NCI-H187 treated with DMSO at 0.1 percent for 48 hours (cell line): ENCODE measurements at places on chromosomes 11 and 22.

DNA sequence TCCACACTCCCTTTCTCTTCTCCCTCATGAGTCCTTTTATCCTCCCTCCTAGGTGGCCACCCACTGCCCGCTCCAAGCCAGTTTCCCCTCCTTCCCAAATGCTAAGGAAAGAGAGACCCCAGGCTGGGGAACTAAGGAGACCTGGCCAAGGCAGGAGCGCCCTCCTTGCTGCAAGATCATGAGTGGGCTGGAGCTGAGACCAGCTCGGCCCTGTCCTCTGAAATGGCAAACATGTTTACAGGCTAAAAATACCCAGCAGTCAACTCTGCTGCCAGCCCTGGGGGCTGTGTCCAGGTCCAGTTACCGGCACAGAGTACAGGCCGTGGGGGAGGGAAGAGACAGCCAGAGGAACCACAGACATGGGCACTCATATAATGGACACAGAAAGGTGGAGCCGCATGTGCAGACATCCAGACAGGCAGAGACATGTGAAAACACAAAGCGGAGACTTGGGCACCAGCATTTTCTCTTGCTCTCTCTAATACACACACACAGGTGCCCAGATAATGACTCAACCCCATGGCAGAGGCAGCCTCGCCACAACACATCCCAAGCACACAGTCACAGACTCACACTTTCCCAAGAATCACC, 1.2 kb upstream of the AHNAK start:
- DNase-seq = no peak

DNA sequence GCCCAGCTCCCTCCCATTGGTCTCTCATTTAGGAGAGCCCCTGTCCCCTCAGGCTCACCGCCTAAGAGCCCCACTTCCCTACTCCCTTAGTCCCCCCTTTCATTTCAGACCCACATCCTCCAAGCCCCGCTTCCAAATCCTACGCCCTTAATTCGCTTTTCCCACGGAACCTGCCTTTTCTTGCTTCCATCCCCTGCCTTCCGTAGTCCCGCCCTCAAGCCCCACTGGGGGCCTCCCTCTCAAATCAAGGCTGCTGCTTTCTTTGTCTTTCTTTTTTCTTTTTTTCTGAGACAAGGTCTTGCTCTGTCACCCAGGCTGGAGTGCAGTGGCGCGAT, 396 bp downstream of the CCDC157 start:
- no peak for DNase-seq

GRCh38 chr11:117058761-117059261, 39.4 kb downstream of the SIK3 start:
- DNase-seq = no peak

DNA sequence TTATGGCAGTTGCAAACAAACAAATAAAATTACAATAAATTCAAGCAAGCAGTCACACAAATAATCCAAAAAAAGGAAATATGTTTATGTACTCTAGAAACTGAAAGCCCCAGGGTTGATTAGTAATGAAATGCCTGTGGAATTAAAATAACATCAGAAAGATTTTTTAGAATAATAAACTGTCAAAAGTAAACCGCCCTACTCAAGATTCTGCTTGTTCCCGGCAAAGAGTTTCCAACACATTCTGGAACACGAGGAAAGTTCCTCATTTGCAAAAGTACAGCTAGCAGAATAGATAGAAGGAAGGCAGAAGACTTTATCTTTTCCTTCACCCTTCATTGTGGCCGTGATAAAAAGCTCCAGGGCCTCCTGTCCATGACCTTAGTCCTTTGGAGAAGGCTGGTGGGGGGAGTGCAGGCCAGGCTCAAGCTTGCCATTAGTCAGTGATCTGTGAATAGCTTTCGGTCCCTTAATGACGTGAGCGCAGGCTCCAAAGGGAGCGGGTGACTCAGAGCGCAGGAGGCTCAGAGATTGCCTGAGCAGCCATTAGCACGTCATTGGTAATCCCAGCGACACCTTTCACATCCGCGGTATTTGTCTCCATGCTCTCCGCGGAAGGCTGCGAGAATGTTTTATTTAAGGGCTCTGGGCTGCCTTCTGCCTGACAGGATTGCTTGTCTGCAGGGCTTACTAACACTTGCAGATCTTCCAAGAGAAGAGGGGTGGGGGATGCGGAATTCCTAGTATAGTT, 458.3 kb downstream of the METTL15 start:
- DNase-seq = no peak

- no peak for DNase-seq
These were observed 30.9 kb upstream of the PARVB start for GRCh38 chr22:43993072-43993760.

DNA sequence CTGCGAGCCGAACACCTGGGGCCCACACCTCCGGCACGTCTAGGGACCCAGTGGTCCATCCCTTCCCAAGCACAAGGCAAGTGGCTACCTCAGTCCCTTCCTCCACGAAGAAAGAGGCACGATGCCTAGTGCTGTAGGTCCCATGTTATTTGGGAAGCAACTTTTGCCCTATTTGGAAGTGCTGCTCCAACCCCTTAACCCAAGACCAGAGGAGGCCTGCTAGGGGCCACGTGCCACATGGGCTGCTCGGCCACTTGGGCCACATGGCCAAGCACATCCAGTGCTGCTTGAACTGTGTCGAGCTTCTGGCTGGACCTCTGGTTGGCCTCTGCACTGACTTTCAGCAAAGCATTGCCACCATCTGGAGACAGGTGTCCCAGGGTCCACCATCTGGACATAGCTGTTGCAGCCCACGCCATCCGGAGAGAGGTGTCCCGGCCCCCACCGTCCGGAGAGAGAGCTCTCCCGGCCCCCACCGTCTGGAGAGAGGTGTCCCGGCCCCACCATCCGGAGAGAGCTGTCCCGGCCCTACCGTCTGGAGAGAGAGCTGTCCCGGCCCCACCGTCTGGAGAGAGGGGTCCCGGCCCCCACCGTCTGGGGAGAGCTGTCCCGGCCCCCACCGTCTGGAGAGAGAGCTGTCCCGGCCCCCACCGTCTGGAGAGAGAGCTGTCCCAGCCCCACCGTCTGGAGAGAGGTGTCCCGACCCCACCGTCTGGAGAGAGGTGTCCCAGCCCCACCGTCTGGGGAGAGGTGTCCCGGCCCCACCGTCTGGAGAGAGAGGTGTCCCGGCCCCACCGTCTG, 6.5 kb upstream of the B4GALNT4 start:
- no peak for DNase-seq

- DNase-seq = no peak
These were observed 1.2 kb upstream of the TMEM45B start for GRCh38 chr11:129814244-129815014.

GRCh38 chr22:38220163-38220562, 18.4 kb downstream of the MAFF start:
- DNase-seq = no peak

DNA sequence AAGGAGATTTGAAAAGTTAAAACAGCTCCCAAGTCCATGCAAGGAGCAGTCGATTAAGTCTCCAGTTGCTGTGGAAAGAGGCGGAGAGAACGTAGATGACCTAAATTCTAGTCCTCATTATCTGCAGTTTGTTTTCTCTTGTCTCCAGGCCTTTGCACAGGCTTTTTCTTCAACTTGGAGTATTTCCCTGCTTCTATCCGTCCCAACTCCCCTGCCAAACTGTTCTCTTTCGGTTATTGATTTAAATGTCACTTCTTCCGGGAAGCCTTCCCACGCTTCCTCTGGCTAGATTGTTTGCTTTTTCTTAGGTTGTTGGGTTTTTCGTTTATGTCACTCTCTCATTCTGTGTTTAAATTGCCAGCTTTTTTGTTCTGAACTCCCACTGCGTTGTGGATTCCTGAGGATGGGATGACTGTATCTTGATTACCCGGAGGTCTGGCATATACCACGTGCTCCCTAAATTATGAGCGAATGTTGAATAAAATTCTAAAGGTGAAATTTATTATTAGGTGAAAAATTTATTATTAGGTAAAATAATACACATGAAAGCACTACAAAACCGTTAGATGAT, 463 bp downstream of the TMEM126B start:
- no peak for DNase-seq

DNA sequence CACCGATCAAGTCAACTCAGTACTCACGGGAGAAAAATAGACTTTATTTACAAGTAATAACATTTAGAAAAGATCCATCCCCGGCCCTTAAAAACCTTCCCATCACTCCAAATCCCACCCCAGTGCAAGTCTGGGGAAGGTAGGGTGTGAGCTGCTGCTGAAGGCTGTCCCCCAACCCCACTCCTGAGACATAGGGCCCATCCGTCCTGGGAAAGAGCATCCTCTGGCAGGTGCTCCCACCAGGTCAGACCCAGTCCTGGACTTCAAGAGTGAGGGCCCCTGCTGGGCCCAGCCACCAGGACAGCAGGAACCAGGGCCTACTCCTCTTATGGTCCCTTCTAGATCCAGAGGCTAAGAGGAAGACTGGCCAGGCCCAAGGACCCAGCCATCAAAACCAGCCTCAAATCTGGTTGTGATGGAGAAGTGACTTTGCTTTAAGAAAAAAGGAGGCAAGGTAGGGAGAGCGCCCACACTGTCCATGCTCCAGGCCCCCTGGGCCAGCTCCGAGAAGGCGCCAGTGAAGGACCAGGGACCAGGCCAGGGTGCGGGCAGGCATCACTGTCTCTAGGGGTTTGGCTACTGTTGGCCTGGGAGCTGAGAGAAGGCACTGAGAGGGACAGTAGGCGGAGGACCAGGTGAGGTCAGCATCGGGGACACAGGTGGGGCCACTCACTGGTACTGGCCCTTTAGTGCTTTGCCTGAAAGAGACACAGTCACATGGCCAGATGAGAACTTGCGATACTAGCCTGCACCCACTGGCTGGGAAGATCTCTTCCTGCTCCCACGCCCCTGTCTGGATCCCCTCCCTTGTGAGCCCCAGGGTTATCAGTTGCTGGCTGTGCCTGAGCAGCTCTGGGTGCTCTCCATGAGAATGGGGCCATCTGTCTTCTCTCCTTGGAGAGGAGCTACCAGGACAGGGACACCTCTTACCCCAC, 4.4 kb downstream of the IL18BP start:
- no peak for DNase-seq

- DNase-seq = no peak
These were observed 209.1 kb downstream of the BRD1 start for GRCh38 chr22:49618677-49618953.

DNA sequence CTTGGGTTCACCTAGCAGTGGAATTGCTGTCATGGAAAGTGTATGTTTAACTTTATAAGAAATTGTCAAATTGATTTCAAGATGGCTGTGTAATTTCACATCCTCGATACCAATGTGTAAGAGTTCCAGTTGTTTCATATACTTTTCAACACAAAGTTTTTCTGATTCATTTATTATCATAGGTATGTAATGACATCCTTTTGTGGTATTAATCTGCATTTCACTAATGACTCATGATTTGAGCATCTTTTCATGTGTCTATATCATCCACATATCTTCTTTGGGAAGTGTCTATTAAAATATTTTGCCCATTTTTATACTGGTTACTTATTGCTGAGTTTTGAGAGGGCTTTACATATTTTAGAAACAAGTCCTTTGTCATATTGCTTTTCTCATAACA, 17.0 kb upstream of the GLYATL1B start:
- DNase-seq = no peak

GRCh38 chr11:47400768-47401279, 7.6 kb upstream of the SLC39A13 start:
- DNase-seq = no peak

DNA sequence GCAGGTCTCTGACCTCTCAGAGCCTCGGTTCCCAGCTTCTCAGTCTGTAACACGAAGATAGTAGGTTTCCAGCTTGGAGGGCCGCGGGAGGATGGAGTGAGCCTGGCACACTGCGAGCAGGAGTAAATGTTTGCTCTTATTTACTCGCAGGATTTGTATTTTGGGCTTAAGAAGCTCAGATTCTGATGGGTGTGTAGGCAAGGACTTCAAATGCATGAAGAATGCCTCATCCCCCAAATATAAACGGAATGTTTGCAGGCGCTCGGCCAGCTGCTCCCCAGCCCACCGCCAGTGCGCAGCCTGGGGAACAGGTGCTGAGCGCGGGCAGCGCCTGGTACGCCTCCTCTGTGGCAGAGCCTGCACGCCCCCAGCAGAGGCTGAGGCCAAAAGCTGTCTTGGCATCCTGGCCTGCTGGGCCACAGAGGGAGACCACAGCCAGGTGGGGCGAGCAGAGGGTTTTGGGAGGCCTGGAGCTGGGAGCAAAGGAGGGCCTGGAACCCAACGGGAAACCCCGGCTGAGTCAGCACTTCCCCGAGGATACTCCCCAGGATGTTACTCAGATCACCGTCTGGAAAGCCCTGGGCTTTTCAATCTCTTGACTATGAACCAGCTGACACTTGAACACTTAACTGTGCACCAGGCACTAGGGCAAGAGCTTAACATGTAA, 9.4 kb downstream of the EHD1 start:
- no peak for DNase-seq

DNA sequence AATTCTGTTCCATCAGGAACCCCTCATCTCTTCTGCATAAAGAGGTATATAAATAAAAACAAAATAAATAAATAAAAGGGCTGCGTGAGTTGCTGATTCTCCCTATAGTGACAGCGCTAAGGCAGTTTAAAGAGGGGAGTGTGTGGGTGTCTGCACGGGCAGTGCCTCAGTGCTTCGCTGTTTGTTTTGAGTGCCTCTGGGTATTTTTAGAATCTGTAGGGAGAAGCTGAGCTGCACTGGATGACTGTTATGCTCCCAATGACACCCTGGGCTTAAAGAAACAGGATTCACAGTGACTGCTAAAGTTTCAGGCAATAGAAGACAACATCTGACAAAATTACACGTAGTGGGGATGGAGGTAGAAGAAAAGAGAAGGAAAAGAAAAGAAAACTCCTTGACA, 38.8 kb downstream of the SLC1A2 start:
- DNase-seq = no peak
